Testis (tissue), 5 donors: ENCODE measurements at places on chromosomes 6 and 20. TPM values are rescaled to one million over a fixed set of nuclear protein-coding genes. Genes with fewer than 3 reads are reported as not detected.

DNA sequence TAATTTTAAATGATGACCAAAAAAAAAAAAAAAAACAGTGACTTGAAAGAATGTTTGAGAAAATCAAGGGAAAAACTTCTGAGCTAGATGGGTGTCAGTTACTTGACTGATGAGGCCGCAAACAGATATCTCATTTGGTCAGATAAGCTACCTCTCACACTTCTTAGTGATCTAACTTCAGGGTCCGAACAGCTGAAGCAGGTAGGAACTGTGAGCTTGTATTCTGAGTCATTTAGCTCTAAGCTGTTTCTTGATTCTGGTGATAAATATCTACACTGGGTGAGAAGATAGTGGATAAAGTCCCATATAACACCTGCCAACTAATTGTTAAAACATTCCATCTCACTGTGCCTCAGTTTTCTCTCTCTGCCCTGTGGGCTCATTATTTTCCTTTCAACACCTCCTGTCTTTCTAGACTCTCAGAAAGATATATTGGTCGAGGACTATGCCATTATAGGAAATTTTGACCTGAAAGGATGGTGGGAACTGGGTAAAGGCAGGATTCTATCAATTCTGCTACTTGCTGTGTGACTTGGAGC lies 7.7 kb downstream of the KIF3B start:
- DNase-seq: no peak

DNA sequence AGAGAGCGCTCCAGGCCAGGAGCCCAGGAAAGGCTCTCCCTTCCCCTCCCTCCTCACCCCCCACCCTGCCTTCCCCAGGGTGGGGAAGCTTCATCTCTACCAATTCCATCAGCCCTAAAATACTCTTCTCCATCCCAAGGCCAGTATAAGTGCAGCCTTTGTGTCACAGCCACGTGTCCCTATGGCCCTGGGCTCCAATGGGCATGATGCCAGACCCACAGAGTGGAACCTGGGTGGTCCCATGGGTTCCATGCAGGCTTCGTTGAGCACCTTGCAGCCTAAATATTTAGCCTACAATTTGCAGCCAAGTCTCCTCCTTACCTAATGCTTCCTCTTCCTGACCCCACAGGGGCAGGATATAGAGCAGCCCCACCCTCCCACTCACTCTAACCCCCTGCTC lies 976 bp upstream of the MATN4 start:
- DNase-seq: no peak

GRCh38 chr6:125746019-125746414 lies 3.4 kb upstream of the HEY2 start:
- DNase-seq: no peak

- DNase-seq: no peak
These were observed 157.8 kb downstream of the SCML4 start for GRCh38 chr6:107666084-107666980.

DNA sequence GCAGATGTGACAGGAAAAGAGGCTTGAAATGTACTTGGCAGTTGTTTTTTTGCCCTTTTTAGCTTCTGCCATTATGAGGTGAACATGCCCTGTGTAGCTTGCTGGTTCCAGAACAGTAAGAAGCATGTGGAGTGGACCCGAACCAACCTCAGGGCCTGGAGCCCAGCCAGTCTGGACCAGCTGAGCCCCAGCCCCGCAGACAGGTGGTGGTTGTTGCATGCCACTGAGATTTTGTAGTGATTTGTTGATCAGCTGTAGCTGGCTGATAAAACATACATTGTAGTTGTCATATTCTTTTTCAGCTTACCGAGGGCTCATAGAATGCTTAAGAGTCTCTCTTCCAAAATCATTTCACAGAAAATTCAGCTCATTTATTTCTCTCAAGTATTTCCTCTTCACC lies 182.2 kb downstream of the FARS2 start:
- DNase-seq: no peak

MYMX gene
- total RNA-seq: not detected

CCN6 gene
- total RNA-seq: 3.5 TPM

PKIB gene
- 1.4 TPM for total RNA-seq

EDEM2 gene
- total RNA-seq: 16.9 TPM

ARMC12 gene
- 104 TPM for total RNA-seq

VGLL2 gene
- 1.7 TPM for total RNA-seq

KHDC1L gene
- 4.5 TPM for total RNA-seq
